ENCODE measurements at places on chromosomes 12 and 14. TPM values are rescaled to one million over a fixed set of nuclear protein-coding genes. Genes with fewer than 3 reads are reported as not detected.

DNA sequence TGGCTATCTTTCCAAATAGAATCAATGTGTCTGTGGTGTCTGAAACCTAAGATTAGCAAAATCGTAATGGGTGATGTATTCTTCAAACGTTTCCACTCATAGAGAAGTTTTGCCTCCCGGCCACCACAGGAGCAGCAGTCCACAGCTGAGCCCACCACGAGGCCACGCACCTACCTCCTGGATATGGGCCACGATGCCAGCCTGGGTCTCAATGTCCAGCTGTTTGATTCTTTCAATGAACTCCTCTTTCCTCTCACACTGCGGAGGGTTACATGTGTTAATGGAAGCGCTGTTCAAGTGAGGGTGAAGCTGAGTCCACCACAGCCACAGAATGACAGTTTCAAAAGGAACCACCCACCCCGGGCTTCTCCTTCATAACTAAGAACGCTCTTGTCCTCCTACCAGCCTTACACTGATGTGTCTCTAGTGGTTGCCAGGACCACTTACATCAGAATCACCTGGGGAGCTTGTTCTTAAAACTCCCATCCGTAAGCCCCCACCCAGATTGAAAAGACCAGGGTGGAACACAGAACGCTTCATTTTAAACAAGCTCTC, 75.3 kb downstream of the CCDC88C start:
- peaks cover 41% of the 10 kb centered on the region for H3K36me3 ChIP-seq
- H3K4me3 ChIP-seq, result no peak overlapping the region
- no peaks in the 10 kb centered on the region for H3K4me1 ChIP-seq
- H3K27ac ChIP-seq, result no peak overlapping the region

DNA sequence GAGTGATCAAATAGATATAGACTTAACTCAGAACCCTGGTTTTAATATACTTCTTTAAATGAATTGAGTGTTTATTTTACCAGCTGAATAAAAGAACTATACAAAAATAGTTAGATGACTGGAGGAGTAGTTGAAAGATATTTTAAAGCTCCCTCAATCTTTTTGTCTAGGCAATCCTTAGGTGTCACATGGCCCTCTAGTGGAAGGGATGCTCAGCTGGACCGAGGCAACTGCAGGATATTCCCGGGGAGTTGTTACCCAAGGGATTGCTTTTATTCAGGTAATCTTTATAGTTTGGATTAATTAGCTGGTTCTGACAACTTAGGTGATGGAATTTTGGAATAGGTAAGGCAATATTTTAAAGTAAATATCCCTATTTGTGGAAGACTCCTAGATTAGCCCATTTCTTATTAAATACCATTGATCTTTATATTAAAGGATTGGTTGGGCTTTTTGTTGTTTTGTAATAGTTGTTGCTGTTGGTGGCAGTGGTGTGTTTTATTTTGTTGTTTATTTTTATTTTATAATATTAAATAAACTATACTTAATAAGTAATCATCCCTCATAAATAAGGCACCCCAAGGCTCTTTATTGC, 57.1 kb downstream of the ZDHHC17 start:
- no peak overlapping the region for H3K27ac ChIP-seq
- H3K36me3 ChIP-seq, result peaks cover 32% of the 10 kb centered on the region
- DNase-seq, result no peak
- H3K27me3 ChIP-seq, result no peaks in the 10 kb centered on the region
- no peaks in the 10 kb centered on the region for H3K4me1 ChIP-seq

DNA sequence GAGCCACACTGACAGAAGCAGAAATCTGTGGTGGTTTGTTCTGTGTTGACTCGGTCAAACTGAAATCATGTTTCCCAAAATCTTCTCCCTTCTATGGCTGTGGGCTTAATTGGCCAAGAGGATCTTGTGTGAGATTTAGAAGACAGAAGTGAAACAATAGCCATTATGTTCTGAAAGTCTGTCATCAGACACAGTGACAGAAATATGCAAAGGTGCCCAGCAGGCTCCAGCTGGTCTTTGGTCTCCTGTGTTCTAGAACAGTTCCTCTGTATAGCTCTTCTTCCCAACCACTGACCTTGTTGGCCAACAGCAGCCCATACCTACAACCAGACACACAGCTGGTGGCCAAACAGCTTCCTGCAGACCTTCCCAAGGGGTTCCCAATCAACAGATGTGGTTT, 25.0 kb upstream of the COCH start:
- H3K36me3 ChIP-seq, result no peaks in the 10 kb centered on the region
- no peaks in the 10 kb centered on the region for H3K4me1 ChIP-seq
- no peaks in the 10 kb centered on the region for H3K27me3 ChIP-seq
- no peak overlapping the region for H3K27ac ChIP-seq

- H3K27me3 ChIP-seq, result peaks cover 48% of the 10 kb centered on the region
- H3K27ac ChIP-seq, result no peak overlapping the region
- no peaks in the 10 kb centered on the region for H3K36me3 ChIP-seq
Measured at GRCh38 chr12:1828856-1829255, 8.5 kb downstream of the LRTM2 start.

GRCh38 chr12:105538880-105539279, 208.4 kb downstream of the C12orf75 start:
- no peak overlapping the region for H3K4me3 ChIP-seq
- no peaks in the 10 kb centered on the region for H3K4me1 ChIP-seq
- no peak overlapping the region for H3K27ac ChIP-seq
- DNase-seq, result no peak
- H3K27me3 ChIP-seq, result no peaks in the 10 kb centered on the region

DNA sequence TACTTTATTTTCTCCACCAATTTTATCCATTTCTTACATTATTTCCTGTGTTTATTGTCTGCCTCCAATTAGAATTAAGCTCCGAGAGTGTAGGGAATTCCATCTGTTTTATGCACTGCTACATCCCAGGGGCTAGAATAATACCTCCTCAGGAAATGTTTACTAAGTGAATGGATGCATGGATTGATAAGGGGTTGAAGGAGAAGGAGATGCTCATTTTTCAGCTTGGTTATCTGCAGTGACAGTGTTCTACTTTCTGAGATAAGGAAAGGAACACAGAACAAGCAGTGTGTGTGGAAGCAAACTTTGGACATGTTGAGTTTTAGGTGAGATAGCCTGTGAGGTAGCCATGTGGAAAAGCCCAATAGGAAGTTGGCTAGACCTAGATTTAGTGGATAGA, 164.6 kb upstream of the HMGA2 start:
- no peak overlapping the region for H3K4me3 ChIP-seq
- H3K4me1 ChIP-seq, result no peaks in the 10 kb centered on the region
- no peak overlapping the region for H3K27ac ChIP-seq
- peaks cover 34% of the 10 kb centered on the region for H3K27me3 ChIP-seq
- no peak for DNase-seq

GRCh38 chr14:90179357-90179756, 77.0 kb upstream of the PSMC1 start:
- H3K4me1 ChIP-seq, result no peaks in the 10 kb centered on the region
- H3K27me3 ChIP-seq, result no peaks in the 10 kb centered on the region
- no peaks in the 10 kb centered on the region for H3K36me3 ChIP-seq
- no peak for DNase-seq
- H3K27ac ChIP-seq, result no peak overlapping the region

- H3K4me1 ChIP-seq, result peaks cover 13% of the 10 kb centered on the region
- no peaks in the 10 kb centered on the region for H3K27me3 ChIP-seq
- DNase-seq, result no peak
- no peak overlapping the region for H3K27ac ChIP-seq
- H3K36me3 ChIP-seq, result peaks cover 21% of the 10 kb centered on the region
- H3K4me3 ChIP-seq, result no peak overlapping the region
Measured at GRCh38 chr14:89959853-89960445, 4.2 kb downstream of the TDP1 start.

DNA sequence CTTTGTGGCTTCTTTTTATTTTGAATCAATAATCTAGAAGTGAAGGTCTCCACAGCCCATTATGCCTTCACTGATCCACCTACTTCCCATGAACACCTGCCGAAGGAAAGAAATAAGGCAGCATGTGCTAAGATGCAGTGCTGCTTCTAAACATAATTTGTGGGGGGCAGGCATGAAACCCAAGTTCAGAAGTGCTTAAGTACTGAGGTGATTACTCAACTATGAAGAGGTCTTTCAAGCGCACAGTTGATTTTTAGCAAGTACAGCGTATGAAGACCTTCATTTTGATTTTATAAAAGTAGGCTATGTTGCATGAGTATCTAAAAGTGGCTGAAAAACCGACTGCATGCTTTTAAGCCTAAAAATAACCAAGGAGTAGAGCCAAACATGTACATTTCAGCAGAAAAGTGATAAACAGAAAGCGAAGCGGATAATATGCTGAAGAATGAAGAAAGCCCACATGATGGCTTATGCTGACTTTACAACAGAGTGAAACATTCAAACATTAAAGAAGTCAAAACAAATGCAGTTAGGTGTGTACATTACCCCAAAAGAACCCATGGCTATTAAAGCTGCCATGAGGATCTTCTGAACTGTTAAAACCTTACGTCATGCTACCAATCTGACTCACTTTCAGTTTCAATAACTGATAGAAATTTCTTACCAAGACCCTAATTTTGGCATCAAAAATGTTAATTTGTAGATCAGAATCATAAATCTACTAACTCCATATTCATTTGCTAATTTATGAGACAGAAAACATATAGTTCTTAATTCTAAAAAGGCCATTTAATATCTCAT, 29.3 kb downstream of the KICS2 start:
- H3K4me1 ChIP-seq, result no peaks in the 10 kb centered on the region
- DNase-seq, result no peak
- H3K27ac ChIP-seq, result no peak overlapping the region
- H3K27me3 ChIP-seq, result no peaks in the 10 kb centered on the region
- H3K4me3 ChIP-seq, result no peak overlapping the region

- no peaks in the 10 kb centered on the region for H3K36me3 ChIP-seq
- no peaks in the 10 kb centered on the region for H3K4me1 ChIP-seq
- H3K4me3 ChIP-seq, result no peak overlapping the region
- H3K27ac ChIP-seq, result no peak overlapping the region
Measured at GRCh38 chr12:113611652-113612051, 140.0 kb upstream of the LHX5 start.

Gene NFYB
- total RNA-seq, result 31.2 TPM

Gene MAP3K9
- 9.4 TPM for total RNA-seq

Gene ANKRD52
- total RNA-seq, result 27.8 TPM

Gene ETFBKMT
- total RNA-seq, result 4.0 TPM

Gene KRT71
- not detected for total RNA-seq
